CD4-positive, alpha-beta memory T cell (primary cell): ENCODE measurements at places on chromosomes 16 and 17. TPM values are rescaled to one million over a fixed set of nuclear protein-coding genes. Genes with fewer than 3 reads are reported as not detected.

DNA sequence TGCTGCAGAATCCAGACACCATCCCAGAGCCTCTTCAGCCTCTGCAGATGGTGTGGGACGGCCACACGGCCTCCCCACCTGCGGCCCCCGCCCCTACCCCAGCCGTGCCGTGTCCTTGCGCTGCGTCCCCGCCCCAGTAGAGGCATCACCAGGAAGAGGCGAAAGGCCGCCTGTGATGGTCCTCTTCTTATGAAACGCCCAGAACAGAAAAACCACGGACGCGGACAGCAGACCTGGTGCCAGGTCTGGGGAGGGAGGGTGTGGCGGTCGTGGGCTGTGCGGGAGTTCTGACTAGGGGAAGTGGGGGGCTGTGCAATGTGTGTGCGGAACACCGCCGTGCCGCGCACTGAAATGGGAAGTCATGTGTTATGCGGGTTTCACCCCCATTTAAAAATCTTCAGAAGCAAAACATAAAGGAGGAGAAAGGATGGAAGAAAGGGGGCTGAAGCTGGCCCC lies 25.5 kb downstream of the ACSF3 start:
- DNase-seq: no peak

DNA sequence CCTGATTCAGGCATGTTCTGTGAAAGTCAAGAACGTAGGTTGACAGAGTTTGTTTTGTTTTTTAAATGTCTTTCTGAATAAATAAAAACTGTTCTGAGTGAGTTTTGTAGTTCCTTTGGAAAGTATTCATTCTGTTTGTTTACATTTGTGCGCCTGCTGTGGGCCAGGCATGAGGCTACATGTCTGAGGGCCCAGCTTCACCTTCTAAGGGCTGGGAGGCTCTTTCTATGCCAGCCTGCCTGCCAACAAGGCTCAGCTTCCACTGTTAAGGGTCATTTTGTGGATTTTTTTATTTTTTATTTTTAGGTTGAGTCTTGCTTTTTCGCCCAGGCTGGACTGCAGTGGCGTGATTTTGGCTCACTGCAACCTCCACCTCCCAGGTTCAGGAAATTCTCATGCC lies 6.1 kb downstream of the WWOX start:
- DNase-seq: no peak

DNA sequence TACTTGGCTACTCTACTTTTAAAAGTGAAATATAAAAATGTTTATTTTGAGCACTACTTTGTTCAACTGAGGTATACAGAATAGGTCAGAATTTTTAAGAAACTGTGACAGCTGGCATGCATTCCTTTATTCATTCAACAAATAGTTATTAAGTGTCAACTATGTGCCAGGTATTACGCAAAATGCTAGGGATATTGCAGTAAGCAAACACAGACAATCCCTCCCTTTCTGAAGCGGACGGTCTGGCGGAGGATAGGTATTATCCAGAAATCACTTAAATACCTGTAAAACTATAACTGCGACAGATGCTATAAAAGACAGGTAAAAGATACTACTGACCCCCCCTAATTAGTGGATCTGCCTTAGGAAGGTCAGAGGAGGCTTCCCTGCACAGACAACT lies 26.1 kb downstream of the METTL16 start:
- DNase-seq: no peak

- no peak for DNase-seq
Observed at GRCh38 chr16:26951950-26952349, 114.8 kb upstream of the C16orf82 start.

GRCh38 chr17:75901727-75902126 lies 3.0 kb downstream of the MRPL38 start:
- no peak for DNase-seq

- DNase-seq: no peak
Observed at GRCh38 chr16:16196099-16196498, 27.2 kb downstream of the ABCC6 start.

CCDC154 gene
- polyA plus RNA-seq: 0.13 TPM

- no peak for DNase-seq
Observed at GRCh38 chr16:75019007-75019406, 20.2 kb downstream of the ZNRF1 start.

DNA sequence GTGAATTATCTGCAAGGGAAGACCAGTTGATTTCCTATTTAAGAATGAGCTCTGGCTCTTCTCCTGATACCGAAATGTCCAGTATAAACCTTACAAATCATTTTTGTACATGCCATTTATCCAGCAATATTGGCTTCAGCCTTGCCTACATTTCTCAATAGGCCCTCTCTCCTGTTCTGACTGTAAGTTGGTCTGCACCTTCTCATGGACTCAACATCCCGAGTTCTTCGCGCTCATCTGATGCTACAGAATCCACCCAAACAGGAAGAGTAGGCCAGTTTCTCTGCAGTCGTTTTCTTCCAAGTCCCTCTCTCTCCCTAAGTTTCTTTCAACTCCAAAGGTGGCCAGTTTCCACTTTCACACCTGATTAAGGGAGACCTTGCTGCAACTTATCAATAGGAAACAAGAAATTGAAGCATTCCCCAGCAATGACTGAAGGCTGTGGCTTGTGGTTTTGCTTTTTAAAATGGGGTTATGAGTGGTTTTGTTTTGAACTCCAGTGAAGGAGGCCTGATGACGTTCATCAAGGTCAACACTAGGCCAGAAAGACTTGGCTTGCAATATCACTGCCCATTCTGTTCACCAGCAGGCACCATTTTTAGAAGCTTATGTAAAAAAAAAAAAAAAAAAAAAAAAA lies 383.0 kb downstream of the MAF start:
- peak; percentile 38 for DNase-seq

DNA sequence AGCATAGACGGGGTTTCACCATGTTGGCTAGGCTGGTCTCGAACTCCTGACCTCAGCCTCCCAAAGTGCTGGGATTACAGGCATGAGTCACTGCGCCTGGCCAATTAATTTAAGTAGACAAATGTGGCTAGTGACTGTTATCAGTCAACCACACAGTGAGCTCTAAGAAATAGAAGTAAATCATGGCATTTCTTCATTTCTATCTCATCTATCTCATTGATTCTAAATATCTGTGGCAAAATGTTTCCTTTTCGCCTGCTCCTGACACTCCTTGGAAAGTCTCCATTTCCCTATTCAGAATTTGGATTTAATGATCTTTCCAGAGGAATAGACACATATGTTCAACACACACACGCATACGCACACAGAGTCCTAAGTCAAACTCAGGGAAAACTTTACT lies 81.3 kb downstream of the HIC1 start:
- no peak for DNase-seq

DNA sequence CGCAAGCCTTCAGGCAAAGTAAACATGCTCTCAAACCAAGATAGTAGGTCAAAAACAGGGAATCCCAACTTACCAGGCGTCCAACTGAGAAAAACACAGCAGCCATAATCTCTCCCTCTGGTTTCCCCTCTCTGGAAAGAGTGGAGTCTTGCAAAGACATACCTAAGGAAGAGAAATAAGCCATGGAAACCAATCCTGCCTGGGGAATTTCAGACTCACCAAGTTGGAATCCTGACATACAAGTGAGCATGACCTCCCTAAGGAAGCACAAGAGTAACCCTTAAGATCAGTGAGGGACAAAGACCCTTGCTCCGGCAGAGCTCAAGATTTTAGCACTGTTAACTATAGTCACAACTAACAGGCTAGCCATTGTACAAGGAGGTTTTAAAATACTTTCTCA lies 4.1 kb downstream of the ZNF624 start:
- DNase-seq: no peak

- DNase-seq: no peak
Observed at GRCh38 chr16:16966439-16966838, 504.3 kb downstream of the XYLT1 start.

ENPP7 gene
- 0.15 TPM for polyA plus RNA-seq
